ENCODE measurements at places on chromosomes 3 and 15.

DNA sequence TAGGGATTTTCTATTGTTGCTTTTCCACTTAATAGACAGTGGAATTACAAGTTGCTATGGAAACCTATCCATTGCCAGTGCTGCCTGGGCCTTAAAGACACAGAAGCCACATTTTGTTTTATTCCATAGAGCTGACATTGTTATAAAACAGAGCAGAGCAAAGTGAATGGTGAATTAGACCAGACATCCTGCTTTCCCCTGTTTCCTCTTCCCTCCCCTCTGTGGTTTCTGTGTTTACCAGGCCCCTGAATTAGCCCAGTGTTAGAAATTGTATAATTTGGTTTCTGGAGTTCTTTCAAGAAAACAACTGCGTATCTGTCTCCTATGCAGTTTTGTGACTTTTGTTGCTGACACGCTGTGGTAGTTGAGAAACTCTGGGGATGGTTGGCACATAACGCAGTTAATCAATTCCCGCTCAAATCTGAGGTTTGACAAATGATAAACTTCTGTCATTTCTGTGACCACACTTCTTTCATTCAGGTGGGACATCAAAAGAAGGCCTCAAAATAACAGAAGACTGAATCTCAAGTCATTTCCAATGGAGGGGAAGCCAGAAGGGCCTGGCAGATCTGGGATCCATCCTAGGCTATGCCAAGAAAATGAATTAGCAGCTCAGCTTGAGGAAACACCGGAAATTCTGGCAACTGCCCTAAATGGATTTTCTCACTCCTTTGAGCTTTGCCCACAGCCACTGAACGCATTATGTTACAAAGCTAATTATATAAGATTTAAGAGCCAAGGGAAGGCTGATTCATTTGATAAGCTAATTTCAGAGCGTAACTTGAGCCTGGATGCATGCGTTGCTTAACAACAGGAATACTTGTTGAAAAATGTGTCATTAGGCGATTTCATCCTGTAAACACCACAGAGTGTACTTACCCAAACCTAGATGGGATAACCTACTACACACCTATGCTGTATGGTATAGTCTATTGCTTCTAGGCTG is 46.9 kb downstream of the NR1D2 start:
- no peak for DNase-seq

GRCh38 chr3:9314796-9315195 is 48.1 kb upstream of the THUMPD3 start:
- DNase-seq = no peak

GRCh38 chr3:124850633-124851032 is 36.5 kb downstream of the ITGB5 start:
- no peak for DNase-seq

DNA sequence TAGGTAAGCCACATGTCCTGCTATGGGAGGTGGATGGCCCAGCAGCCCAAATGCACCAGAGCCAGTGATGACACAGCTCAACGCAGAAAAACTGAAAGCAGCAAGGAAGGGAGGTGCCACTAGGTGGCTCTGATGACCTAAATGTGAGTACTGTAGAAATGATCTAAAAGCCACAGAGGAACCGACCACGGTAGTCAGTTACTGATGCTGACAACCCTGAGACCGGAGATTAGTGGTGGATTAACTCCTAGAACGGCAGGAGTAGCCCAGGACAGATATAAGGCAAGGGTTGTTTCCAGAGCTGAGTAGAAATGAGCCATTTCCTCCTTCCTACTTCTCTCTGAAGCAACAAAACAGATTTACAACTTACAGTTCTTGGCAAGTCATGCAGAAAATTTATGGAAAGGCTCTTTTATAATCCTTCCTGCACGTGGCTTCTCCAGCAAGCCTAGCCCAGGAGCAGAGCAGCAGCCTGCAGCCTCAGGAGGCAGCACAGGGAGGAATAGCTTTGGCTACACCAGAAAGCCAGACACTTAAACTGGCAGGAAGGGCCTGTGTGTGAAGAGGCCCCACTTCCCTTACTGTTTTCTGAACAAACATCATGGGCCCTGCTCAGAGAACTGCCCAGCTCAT is 13.1 kb downstream of the FBXL22 start:
- DNase-seq = peak; percentile 67

DNA sequence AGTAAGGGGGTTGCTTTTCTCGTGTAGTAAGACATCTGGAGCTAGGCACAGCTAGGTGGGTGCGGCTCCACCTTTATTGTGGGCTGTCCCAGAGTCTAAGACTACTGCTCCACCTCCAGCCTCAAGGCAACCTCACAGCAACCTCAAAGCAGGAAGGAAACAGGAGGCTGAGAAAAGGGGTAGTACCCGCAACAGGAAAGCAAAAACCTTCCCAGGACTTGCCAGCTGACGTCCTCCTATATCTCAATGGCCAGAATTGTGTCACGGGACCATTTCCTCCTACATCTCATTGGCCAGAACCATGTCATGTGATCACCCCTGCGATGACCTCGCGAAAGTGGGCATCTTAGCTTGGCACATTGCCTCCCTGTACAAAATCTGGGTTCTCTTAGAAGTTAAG is 4.3 kb upstream of the GPR160 start:
- peak; percentile 11 for DNase-seq

- DNase-seq = no peak
These were observed 34.8 kb downstream of the MAP1A start for GRCh38 chr15:43552256-43552655.
